ENCODE measurements at places on chromosomes 5 and 9.

DNA sequence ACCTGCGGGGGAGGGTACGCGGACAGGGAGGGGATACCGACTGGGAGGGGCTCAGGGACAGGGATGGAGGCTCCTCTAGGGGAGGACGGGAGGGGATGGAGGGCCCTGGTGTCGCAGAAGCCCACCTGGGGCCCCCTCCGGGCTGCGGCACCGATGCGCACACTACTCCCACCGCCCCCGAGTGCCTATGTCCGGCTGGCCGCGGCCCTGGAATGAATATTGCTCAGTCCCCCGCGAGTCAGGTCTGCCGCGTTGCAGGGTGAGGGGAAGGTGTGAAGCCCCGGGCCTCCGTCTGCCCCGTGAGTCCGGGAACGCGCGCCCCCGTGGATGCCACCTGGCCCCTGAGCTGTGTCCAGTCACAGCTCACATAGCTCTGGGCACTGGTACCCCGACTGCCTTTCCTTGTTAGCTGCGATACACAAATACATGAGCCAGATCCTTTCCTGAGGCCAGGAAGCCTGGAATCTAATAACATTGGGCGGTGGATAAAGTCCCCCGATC is 44.5 kb upstream of the PRSS3 start:
- DNase-seq = no peak

- no peak for DNase-seq
Measured at GRCh38 chr5:82319651-82320376, 41.7 kb upstream of the RPS23 start.

- DNase-seq = peak; percentile 60
Measured at GRCh38 chr5:132180134-132180745, 47.4 kb downstream of the P4HA2 start.

GRCh38 chr9:109383947-109384346 is 63.1 kb upstream of the EPB41L4B start:
- no peak for DNase-seq

DNA sequence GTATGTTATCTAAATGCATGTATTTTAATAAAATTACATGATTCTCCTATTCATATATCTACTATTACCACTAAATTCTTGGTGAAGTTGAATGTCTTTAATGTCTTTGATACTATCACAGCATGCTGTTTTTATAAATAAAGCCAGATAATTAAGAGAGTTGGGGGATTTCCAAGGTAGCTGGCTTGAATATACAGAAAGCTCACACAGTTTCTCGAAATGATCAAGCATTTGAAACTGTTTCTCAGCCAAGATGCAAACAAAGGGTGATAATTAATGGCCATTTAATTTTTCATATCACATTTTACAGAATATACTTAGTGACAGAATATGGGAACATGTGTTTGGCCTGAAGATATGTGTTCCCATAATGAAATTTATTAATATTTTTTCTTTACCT is 145.6 kb upstream of the CDH12 start:
- no peak for DNase-seq

- DNase-seq = peak; percentile 88
Measured at GRCh38 chr9:122350577-122351355, 20.1 kb upstream of the PTGS1 start.
